Tibial artery (tissue), 4 donors: ENCODE measurements at places on chromosomes 16 and 17.

GRCh38 chr17:40490289-40490853, 11.1 kb downstream of the TNS4 start:
- DNase-seq, result peak; percentile 85

- no peak for DNase-seq
These were observed 2.6 kb upstream of the RASD1 start for GRCh38 chr17:17498606-17499301.

DNA sequence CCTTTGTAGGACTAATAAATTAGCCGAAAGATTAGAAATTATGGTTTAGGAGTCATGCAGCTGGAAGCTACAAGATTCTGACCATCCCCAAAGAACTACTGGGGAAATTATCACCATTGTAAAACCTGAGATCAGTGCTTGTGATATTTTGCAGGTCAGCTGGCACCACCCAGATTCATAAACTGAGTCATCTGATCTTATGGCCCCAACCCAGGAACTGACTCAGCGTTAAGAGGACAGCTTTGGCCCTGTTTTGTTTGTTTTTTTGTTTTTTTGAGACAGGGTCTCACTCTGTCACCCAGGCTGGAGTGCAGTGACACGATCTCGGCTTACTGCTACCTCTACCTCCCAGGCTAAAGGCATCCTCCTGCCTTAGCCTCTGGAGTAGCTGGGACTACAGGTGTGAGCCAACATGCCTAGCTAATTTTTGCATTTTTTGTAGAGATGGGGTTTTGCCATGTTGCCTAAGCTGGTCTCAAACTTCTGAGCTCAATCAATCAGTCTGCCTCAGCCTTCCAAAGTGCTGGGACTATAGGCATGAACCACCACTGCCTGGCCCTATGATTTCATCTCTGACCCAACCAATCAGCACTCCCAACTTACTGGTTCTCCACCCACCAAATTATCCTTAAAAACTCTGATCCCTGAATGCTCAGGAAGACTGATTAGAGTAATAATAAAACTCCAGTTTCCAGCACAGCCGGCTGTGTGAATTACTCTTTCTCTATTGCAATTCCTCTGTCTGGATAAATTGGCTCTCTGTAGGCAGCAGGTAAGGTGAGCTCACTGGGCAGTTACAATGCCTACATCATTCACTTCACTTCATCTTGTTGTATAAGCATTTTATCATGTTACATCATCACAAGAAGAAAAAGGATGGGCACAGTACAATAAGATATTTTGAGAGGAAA, 79.4 kb upstream of the KSR1 start:
- DNase-seq, result peak; percentile 10

DNA sequence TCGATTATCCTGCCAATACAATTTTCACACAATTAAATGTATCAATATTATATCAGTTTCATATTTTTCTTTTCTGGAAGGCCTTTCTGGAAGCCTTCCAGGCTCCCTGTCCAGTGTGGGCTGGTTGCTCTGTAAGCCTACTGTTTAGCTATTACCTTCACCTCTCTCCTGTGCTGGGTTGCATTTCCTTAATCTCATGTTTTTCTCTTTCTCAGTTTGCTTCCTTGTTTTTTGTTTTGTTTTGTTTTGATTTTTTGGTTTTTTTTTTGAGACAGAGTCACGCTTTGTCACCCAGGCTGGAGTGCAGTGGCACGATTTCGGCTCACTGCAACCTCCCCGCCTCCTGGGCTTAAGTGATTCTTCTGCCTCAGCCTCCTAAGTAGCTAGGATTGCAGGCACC, 6.8 kb downstream of the SEPHS2 start:
- no peak for DNase-seq

DNA sequence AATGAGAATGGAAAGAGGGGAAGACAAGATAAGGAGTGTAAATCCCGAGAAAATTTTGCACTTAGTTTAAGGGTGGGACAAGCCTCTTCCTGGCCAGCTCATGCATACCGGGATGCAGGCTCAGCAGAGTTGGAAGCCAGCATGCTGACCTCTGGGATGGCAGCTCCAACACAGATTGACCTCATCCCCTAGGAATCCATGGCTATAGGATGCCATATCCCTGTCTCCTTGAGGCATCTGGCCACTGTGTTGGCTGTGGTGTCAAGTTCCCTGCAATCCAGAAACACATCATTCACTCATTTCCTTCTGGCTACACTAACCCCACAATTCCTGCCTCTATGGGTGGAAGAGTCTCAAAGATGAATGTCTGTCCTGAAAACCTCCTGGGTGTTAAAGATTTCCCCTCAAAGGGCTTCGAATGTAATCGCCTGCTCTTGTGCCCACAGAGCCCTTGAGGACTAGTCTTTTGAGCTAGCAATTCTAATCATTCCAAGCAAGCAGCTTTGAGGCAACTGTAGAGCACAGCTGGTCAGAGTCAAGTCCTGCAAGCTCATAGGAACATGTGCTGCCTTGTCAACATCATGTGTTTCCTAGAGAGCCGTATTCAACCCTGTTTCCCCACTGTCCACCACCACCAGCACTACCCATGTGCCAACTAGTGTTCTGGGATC, 141.4 kb downstream of the PMP22 start:
- DNase-seq, result no peak

- no peak for DNase-seq
These were observed 44.8 kb downstream of the CDYL2 start for GRCh38 chr16:80759419-80760162.
